Hindlimb muscle (tissue), 1 donor: ENCODE measurements at places on chromosomes 4 and X. TPM values are rescaled to one million over a fixed set of nuclear protein-coding genes. Genes with fewer than 3 reads are reported as not detected.

- DNase-seq, result no peak
Measured at GRCh38 chrX:10603612-10604011, 16.8 kb downstream of the MID1 start.

DNA sequence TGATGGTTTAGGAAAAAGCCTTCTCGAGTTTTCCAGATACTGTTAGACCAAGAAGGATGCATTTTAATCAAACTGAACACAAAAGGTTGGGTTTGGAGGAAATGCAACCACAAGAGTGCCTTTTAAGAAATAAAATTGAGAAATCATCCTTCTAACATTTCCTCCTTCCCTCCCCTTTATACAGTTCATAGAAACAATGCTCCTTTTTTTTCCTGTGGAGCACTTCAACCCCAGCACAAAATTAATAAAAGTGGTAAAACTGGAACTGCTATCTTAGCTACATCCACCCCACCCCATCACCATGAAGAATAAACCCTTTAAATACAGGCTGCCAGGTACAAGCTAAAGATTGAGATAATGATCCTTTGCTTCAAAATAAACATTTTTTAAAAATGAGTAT, 211.1 kb downstream of the RELL1 start:
- no peak for DNase-seq

DNA sequence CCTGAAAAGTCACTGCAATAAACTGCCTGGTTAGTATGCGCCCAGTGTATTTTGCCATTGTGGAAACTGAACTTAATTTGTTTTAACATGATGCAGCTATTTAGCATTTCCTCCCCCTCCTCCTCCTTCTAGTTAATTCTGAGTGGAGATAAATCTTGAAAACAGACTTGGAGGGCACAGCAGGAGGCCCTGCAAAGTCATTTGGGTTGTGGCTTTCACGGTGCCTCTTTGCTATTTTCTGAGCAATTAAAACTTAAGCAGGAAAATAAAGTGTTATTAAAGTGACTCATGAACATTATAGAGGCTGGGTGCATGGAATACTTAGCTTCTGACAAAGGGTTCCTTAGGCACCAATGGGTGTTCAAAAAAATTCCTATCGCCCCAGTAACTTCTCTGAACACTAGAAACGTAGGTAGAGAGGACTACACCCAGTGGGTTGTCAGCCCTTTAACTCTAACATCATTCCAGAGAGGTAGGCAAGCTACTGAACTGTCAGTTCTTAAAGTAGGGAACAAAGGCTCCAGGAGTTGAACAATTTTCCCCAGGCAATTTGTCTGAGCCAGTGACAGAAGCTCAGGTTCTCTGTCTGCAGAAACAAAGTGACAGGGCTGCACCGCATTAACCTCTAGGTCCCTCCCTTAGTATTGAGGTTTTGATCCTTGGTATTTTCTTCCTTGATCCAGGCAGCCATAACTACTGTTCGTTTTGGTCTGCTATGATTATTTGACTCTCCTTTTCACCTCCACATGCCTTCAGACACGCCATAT, 158.3 kb upstream of the KIT start:
- no peak for DNase-seq

DNA sequence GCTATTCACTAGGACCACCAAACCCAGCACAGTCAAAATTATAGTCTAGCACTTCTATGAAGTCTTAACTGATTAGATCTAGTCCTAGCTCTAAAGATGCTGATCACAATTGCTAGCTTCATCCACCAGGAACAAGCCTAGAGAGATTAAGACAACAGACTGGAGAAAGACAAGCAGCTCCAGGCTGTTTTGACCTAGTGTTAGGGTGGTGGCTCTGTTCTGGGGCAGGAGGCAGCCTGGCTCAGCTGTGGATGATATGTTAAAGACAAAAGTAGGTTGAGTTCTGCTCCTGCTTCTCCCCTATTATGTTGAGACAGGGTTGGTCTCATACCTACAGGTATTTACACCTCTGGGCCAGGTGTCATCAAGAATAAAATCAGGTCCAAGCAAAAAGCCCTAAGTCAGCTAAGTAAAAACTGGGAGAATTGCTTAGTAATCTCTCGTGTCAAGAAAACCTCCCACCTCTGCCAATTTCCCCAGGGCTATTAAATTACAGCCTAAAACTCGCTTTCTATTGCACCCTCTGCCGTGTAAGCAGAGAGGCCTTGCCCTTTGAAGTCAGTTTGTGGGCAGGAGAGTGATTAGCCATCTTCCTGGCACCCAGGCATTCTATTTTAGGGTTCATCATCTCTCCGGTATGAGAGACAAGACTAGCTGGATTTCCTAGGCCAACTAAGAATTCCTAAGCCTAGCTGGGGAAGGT, 39.9 kb downstream of the RAB40AL start:
- DNase-seq, result no peak

DNA sequence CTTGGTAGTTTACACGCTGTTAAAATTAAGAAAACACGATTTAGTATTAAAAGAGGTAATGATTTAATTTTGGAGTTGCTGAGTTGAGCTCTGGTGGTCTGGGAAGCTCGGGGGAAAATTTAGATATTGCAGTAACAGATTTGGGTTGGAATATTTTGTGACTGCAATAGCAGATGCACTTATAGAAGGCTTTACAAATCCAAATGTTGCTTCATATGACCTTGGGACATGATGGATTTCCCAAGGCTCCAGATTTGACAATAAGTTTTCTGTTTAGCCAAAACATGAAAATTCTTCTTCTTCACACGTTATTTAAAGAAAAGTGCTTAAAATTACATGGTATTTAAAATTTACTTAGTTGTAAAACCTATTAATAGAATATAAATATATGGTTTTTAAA, 302.0 kb downstream of the SPRY1 start:
- DNase-seq, result no peak

The GAB1 gene
- polyA plus RNA-seq, result 31.5 TPM

The CENPVL2 gene
- not detected for polyA plus RNA-seq

The KLHL34 gene
- 0.31 TPM for polyA plus RNA-seq

The LONRF3 gene
- polyA plus RNA-seq, result 3.0 TPM
